ENCODE measurements at places on chromosomes 3 and 15.

- DNase-seq: no peak
Observed at GRCh38 chr3:58998476-58999117, 51.2 kb downstream of the CFAP20DC start.

DNA sequence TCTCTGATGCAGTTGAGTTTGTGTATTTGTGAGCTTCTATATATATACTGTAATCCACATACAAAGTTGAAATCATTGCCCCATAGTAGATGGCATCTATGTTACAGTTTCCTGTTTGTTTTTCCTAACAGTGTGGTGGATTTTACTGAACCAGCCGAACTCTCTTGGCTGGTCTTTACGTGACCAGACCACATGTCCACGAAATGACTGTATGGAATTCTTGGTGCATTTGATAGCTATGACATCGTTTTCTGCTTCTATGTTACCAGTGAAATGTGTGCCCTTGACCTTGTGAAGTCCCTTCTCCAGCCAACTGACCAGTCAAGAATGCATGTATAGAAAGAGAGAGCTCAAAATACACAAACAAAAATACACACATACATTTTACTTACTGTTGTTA, 1.8 kb downstream of the KCNMB2 start:
- DNase-seq: no peak

DNA sequence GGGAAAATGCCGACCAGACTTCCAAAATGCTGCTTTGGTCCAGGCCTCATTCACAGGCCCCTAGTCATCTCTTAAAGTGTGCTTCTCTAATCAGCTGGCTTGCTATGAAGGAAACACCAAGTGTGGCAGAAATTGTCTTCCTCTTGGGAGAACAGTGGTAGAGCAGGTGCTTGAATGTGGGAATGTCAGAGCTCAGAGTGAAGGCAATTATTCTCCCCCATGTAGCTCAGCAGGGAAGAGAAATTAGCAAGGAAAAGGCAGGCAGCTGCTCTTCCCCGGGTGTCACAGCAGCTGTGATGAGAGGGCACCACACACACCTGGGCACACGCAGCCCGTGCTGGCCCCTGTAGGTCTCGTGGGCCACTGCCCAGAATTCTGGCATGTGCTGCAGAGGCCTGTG, 358.5 kb downstream of the WDR72 start:
- no peak for DNase-seq

DNA sequence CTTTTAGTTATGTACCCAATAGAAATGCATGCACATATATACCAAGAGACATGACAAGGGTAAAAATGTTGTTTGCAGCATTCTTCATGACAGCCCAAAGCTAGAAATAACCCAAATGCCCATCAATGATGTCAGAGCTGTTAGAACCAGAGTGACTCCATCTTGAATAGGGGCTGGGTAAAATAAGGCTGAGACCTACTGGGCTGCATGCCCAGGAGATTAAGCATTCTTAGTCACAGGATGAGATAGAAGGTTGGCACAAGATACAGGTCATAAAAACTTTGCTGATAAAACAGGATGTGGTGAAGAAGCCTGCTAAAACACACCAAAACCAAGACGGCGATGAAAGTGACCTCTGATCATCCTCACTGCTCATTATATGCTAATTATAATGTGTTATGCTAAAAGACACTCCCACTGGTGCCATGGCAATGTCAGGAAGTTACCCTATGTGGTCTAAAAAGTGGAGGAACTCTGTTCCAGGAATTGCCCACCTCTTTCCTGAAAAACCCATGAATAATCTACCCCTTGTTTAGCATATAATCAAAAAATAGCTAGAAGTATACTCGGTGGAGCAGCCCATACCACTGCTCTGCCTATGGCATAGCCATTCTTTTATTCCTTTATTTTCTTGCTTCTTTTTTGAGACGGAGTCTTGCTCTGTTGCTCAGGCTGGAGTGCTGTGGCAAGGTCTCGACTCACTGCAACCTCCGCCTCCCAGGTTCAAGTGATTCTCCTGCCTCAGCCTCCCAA, 32.9 kb downstream of the ZBTB11 start:
- no peak for DNase-seq

- DNase-seq: no peak
Observed at GRCh38 chr3:27721717-27722564, at the start of gene EOMES. Gene EOMES (minus strand): TSS chr3:27722323. CDS start chr3:27722294, 29 bp downstream.

GRCh38 chr15:79562403-79562815, 130.3 kb downstream of the MINAR1 start:
- peak; percentile 39 for DNase-seq

- peak; percentile 52 for DNase-seq
Observed at GRCh38 chr3:149808209-149808829, 4.7 kb upstream of the RNF13 start.

GRCh38 chr3:65583188-65583587, 455.5 kb downstream of the MAGI1 start:
- no peak for DNase-seq

GRCh38 chr15:95152741-95153140, 921.4 kb downstream of the MCTP2 start:
- DNase-seq: no peak

GRCh38 chr3:190258634-190259033, 63.6 kb downstream of the CLDN1 start:
- no peak for DNase-seq

DNA sequence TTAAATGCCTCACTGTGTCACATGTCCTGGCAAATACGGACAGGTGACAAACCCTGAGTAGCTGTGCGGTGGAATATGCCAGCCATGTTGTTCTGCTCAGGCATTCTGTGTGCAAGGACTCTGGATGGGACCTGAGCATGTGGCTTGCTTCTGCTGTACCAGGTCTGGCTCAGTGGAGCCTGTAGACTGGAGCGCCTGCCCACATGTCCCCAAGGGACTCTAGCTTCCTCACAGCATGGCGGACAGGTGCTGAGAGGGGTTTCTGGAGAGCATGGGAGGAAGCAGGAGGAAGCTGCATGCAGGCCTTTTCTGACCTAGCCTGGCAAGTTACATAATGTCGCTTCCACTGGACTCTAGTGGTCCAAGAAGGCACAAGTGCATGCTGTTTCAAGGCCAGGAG, 96.3 kb downstream of the PLXNA1 start:
- no peak for DNase-seq

DNA sequence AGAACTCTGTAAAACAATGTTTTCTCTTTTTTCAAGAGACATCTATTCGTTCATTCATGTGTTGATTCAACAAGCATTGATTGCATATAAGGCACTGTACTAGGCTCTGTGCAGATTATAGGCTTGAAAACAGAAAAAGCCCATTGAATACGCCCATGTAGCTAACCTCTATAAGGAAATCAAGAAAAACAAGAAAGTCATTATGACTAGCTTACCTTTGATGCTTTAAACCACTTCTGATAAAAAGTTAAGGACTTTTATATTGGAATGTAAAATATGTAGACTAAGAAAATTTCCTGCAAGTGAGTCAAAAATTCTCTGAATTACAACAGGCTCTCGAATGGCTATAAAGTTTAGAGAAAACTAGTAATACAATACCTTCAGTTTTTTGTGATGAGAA, 92.5 kb downstream of the BDH1 start:
- DNase-seq: no peak
